Stimulated activated CD4-positive, alpha-beta T cell treated with anti-CD3 and anti-CD28 coated beads, Interleukin-4, amount 100 ng/mL, for 24 hours (primary cell): ENCODE measurements at places on chromosomes 7 and 10.
A peak's percentile ranks its signal among the peaks of the same experiment; 100 is the strongest.

DNA sequence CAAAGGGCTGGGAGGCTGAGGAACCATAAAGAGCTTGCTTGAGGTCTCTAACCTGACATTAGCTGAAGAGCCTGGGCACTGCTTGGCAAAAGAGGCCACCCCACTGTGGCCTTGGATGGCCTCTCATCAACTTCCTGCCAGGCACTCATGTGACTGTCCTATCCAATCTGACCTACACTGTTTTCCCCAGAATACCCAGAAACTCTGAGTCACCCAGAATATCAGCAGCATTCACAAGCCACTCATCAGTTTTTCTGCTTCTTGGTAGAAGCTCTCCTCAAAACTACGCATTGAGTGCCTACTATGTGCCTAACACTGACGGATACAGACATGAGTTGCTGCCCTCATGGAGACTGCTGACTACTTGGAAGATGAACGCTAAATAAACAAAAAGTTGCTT, 4.1 kb upstream of the NT5C2 start:
- DNase-seq: peak; percentile 13

DNA sequence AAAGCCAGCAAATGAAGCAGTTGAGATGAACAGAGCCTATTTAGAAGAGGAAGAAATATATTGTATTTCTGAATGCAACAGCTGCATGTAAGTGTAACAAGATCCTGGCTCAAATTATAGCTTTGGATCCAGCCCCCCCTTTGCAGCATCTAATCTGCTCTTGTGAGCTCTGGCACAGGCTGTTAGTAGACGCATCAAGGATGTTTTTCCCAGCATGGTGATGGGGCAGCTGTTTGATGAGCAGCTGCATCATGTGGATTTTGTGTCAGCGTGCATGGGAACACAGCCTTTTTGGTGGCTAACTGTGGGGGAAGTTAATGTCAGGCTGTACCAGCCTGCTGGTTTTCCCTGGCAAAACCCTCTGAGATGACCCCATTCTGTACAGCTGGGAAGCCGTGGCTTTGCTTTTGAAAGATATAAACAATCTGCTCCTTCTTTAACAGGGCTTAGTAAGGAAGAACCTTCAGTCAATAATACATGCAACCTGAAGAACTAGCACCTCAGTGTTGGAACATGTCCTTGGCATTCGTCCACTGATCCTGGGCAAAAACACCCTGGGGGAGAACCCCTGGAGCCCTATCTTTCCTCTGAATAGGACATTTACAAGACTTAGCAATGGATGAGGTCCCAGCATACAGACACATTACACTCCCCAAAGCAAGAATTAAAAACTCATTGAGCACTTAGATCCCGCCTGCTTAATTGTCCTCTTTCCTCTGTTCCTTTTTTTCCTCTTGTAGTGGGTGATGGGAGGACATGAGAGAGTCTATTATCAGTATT, 70.6 kb downstream of the NPS start:
- no peak for DNase-seq

- no peak for DNase-seq
Measured at GRCh38 chr10:132786476-132786883, 533 bp upstream of the NKX6-2 start.

DNA sequence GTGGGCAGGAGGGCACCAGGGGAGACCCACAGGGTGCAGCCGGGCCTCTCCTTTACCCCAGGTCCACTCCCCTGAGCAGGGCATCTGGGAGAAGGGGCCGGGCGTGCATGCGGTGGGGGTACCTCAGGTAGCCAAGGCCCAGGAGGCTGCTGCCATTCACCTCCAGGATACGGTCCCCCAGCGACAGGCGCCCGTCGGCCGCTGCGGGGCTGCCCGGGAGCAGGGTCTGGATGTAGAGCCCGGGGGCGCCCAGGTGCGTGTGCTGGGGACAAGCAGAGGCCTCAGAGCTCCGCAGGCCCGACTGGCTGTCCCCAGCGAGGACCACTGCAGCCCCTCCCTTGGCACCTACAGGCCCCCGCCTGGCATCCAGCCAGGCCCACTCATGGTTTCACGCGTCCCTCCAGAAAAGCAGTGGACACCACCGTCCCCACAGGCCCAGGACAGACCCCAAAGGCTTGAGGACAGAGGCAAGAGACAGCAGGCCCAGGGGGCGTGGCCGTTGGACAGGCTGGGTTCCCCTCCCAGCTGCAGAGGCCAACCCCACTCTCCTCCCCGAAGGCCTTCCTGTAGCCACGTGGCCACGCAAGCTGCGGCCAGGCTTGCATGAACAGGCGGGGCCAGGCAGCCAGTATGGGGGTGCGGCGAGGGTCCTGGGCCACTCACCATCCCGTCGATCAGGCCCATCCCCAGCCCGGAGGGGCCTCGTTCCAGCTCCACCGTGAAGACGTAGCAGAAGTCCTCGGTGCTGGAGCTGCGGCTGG, 24.3 kb downstream of the AP5Z1 start:
- no peak for DNase-seq

GRCh38 chr10:3363311-3364045, 190.9 kb upstream of the PITRM1 start:
- no peak for DNase-seq

- DNase-seq: no peak
Measured at GRCh38 chr7:30851651-30852307, 59.9 kb upstream of the AQP1 start.

GRCh38 chr10:14873090-14873760, 5.4 kb upstream of the SUV39H2 start:
- no peak for DNase-seq

DNA sequence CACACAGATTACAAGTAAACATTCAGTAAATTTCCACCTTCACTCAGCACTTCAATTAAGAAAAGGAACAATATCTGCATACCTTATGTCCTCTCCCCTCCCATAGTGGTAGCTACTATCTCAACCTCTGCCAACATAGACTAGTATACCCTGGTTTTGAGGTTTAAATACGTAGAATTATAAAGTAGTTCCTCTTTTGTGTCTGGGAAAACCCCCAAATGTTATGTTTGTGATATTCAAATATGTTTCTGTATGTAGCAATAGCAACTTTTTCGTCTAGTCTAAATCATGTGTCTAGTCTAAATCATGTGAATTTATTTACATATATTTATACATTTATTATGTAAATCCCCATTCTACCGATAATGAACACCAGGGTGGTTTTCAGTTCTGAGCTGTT, 13.2 kb upstream of the CAMK2B start:
- DNase-seq: no peak

GRCh38 chr10:95457319-95457886, 103.8 kb downstream of the SORBS1 start:
- no peak for DNase-seq

- DNase-seq: no peak
Measured at GRCh38 chr10:93899109-93899508, 5.3 kb downstream of the SLC35G1 start.

- no peak for DNase-seq
Measured at GRCh38 chr7:126637538-126637937, 615.2 kb downstream of the GRM8 start.

GRCh38 chr7:112821345-112821744, 31.2 kb upstream of the TMEM168 start:
- no peak for DNase-seq

GRCh38 chr10:30348378-30348776, 701 bp downstream of the MTPAP start:
- DNase-seq: no peak

DNA sequence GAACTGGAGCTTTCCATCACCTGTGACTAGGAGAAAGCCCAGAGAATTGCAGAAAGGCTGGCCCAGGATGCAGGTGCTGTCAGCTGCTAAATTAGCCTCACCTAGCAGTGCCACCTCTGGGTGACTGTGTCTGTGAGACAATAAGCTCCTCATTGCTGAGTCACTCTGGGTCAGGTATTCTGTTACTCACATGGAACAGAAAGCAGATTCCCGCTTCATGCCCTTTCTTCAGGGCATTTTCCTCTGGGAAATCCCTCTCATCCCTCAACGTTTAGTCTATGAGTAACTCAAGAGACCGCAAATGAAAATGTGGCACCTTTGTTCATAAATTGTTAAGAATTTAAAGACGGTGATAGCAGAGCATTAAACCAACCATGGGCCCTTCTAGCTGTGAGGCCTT, 184.0 kb downstream of the ADAM12 start:
- no peak for DNase-seq

DNA sequence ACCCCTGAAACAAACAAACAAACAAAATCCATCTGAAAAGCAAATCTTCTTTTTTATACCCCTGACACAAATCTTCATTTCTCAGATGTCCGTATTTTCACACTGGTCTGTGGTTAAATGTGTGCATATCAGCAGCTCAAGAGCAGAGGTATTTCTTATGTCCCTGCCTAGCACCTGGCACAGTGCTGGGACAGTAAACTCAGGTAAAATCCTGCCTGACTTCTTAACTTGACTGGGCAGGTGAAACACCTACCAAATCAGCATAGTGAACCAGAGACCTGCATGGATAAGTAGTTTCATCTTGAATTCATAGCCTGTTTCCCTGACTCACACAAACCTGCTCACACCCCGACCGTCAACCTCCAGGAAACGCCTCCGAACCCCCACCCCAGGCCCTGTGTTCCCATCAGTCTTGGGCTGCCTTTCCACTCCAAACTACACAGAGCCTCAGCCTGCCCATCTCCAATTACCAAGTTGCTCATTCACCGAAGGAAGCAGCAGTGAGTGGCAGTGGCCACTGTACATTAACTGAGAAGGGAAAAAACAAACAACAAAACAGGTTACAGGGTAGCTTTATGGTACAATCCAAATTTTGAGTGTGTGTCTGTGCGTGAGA, 109.9 kb downstream of the HECTD2 start:
- no peak for DNase-seq

GRCh38 chr10:114718374-114718773, 60.3 kb upstream of the ABLIM1 start:
- DNase-seq: no peak

DNA sequence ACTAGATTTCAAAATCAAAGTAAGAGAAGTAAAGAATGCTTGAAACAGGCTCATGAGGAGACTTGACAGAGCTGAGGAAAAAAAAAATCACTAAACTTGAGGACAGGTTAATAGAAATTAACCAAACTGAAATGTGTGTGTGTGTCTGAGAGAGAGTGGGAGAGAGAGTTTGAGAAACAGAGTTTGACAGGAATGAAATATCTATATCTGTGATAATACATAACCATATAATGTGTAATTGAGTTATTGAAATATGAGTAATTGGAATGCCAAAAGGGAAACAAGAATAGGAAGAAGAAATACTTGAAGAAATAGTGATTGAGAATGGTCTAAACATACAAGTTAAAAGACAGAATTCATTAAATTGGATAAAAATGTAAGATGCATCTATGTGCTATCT, 268.0 kb upstream of the CHRM2 start:
- no peak for DNase-seq

GRCh38 chr10:71260622-71261325, 48.4 kb downstream of the UNC5B start:
- DNase-seq: no peak

DNA sequence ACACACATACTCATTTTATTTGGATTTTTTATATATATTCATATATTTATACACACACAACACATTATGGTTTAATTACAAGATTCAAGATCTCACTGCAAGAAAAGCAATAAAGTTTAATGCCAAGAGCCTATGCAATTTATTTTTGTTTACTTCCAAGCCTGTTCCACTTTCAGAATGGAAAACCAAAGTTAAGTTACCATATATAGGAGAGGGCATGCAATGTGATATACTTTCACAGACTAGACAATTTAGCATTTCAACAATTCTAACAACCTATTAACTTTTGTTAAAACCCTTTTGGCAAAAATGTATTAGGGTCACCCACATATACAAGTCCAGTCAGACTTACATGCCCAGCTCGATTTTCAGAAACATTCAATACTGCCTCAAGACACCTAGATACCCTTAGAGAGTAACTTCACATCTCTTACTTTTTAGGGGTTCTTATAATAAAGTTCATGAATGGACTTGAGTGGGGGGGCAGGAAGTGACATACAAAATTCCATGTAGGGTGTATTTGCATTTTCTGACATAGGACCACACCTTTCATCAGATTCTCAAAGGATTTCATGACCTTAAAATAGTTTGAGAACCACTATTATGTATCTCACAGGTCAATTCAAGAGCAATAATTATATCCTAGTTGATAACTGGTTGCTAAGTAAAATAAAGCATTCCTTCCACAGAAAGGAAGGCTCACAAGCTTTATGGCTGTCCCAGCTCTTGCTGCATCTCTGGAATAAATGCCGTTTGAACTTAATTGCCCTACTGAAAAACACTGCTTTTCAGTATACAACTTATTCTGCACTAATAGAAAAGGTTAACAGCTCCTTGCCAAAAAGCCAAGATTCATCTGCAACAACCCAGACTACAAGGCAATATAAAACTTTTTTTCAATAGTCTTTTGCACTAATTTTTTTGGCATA, 2.5 kb downstream of the P4HA1 start:
- no peak for DNase-seq

DNA sequence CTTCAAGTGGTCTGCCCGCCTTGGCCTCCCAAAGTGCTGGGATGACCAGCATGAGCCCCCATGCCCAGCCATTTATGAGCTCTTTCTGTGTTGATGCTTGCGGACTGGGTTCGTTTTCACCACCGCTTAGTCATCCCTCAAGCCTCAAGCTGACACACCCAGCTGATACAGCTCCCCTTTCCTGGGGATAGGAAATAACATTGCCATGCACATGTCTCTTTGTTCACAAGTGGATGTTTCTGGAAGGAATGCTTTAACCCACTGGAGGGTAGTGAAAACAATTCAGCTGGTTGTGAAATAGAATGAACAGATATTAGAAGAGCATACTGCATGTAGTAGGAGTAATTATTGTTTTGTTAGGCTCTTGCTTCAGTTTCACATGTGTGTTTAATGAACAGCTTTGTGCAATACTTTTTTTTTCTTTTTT, 8.5 kb upstream of the METTL27 start:
- DNase-seq: no peak

GRCh38 chr10:98170249-98171117, 36.0 kb downstream of the R3HCC1L start:
- DNase-seq: peak; percentile 18

GRCh38 chr10:112532956-112533355, 85.9 kb downstream of the VTI1A start:
- DNase-seq: no peak

GRCh38 chr7:144725070-144725469, 110.8 kb downstream of the TPK1 start:
- DNase-seq: no peak

GRCh38 chr7:149685455-149685854, 87.9 kb downstream of the ZNF467 start:
- DNase-seq: no peak

DNA sequence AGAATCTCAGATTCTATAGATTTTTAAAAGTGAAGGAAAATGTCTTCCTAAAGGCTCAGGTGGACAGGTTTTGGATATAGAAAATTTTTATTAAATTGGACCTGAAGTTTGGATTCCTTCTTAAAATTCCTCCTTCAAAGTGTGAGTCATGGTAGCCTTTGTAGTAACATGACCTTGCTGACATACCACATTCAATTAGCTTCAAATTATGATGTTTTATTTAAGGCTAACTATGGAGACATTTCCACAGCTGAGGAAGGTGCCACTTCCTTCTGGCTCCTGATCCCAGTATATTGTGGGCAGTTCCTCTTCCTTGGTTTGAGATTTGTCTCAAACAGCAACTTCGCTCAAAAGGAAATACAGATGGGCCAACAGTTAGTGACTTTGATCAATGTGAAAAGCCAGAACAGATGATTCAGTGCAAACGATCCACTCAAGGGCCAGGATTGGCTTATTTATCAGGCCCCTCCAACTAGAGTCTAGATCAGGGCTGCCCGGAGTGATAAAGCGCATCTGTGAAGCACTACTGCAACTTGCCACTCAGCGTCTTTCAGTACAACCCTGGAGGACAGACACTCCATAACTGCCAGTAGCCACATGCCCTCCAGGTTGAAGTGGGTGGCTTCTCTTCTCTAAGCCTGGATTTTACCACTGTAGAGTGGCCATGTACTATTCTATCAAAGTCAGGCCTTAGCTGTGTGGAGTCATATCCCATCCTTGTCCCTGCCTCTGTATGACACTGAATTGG, 573.5 kb downstream of the KIF20B start:
- no peak for DNase-seq
